Iris pigment epithelial cell (primary cell): ENCODE measurements at places on chromosomes 12 and 14.

- DNase-seq: no peak
These were observed 7.9 kb downstream of the SLC16A7 start for GRCh38 chr12:59603754-59604153.

GRCh38 chr12:62484233-62484632, 17.6 kb downstream of the MON2 start:
- DNase-seq: peak; percentile 5

GRCh38 chr12:19332196-19332595, 107.1 kb upstream of the AEBP2 start:
- DNase-seq: no peak

DNA sequence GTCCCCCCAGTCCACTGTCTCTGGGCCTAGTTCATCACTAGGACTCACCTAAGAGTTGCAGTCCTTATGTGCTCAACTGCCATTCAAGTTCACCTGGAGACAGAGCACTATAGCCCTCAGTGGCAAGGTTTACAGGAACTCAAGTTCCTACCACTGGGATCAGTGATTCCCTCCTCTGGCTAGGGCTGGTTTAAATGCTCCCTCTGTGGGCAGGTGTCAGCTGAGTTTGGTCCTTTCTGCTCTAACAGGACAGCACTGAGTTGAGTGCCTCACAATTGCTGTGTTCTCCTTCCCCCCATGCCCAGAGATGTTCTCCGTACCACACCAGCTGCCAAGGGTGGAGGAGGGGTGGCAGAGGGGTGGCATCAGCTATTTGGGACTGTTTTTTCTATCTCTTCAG, 20.8 kb upstream of the SAV1 start:
- DNase-seq: no peak

DNA sequence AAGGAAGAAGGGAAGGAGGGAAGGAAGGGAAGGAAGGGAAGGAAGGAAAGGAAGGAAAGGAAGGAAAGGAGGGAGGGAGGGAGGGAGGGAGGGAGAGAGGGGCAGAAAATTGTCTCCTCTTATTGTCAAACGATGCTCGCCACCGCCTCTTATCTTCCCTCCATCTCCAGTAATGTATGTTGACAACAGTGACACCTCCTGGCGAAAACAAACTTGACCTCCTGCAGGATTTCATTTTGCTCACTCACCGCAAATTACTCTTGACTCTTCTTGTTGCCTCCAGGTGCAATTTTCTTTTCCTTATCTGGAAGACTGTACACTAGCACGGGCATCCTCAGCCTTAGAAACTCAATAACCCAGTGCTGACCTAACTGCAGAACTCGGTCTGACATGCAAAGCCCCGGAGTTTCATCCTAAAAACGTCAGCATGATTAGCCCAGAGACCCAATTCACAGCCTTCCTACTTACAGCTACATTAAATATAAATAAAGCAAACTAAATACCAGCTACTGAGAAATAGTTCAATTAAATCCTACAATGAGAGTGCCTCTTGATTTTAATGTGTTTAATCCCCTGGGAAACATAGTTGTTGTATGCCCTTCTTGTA, 512.4 kb upstream of the TMPO start:
- DNase-seq: peak; percentile 36

GRCh38 chr14:20617138-20618003, 24.1 kb downstream of the OR6S1 start:
- no peak for DNase-seq

DNA sequence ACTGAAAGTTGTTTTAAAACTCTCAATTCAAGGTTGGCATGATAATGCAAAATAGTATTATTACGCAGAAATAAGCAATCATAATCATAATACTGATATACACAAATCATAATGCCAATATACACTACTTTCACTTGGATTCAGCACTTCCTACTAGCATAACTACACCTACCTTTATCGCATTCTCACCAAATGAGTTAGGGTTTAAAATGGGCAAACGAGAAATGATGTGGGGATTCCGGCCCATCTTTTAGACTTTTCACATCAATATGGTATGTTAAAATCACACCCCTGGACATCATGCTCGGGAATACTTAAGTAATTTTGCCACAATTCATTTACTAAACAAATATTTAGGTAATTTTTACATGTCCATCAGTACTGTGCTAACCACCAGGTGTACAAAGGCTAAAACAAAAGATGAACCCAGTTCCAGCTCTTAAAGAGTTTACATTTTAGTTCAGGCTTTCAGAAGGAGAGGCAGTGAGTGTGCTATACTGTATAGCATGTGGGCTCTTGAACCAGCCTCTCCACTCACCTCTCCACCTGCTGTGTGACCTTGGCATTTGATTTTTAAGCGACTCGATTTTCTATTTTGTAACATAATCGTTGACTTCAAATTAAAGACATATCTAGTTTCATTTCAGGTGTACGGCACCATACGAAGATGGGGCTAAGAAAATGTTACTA, 1.1 kb upstream of the USP15 start:
- DNase-seq: no peak
